DND-41 (cell line): ENCODE measurements at places on chromosomes 2 and 18.

- DNase-seq = no peak
Observed at GRCh38 chr2:208386541-208386940, 20.1 kb upstream of the PTH2R start.

DNA sequence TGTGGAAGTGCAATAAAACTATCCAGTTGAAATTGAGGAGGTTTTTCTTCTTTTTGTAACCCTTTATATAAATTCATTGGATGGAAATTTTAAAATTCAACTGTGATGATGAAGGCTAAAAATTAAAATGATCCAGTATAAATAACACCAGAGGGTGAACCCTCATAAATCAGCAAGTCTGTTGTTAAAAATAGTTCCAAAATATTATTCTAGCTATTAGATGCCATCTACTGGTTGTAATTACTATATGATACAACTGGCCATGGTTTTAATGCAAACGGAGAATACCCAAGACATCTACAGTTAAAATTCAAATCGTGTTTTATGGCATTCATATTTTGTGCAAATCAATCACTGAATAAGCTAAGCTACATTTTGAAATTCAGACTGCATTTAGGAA is 53.8 kb downstream of the TMEM200C start:
- no peak for DNase-seq

DNA sequence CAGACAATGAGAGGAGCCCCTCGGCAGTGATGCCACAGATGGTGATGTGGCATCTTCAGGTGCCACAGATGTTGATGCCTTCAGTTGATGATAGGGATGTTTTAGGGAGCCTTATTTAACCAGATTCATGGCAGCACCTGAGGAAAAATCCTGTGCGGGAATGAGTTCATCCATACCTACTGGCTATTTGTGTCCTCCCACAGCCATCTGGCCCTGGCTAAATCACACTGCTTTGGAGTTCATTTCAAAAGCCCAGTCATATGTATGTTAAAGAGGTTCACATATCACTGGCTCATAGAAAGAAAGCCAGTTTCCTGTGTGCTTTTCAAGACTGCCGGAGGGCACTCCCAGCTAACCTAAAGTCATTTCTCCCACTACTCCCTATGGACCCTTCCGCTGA is 131.3 kb downstream of the MCFD2 start:
- DNase-seq = no peak

GRCh38 chr18:48622911-48623431 is 84.1 kb downstream of the CTIF start:
- no peak for DNase-seq

DNA sequence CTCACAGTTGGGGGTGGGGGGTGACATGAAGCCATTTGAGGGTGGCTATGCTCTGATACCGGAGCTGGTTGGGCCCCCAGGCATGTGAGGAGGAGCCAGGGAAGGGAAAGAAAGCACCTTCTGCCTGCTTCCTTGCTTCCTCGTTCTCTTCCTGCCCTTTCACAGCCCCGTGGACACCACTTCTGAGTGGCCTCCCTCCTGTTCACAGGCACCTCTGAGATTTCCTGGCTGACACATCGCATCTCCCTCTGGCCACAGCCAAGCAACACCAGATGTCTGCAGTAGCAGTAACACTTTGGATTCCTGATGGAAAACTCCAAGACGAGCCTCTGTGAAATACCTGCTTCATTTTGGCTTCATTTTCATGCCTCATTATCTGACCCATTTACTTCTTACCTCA is 64.7 kb upstream of the ST3GAL5 start:
- no peak for DNase-seq

DNA sequence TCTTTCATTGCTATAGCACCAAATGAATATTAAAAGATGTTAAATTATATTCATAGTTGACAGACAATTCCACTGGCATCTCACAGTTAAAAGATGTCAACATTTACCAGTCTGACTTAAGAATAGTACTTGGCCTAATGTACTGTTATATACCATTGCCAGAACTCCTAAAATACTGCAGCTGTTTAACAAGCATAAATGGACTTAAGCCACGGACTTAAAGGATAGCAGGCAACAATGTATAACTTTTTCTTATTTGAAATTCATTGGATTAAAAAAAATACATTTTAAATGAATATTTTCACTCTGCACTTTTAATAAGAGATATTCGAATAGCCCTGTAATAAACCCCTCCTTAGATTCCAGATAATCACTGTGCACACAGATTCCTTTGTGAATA is 3.8 kb downstream of the TCF4 start:
- no peak for DNase-seq

- DNase-seq = no peak
Observed at GRCh38 chr18:77016936-77017335, 115.6 kb downstream of the MBP start.

- DNase-seq = no peak
Observed at GRCh38 chr2:146415291-146415690, 1429.5 kb upstream of the ACVR2A start.

- no peak for DNase-seq
Observed at GRCh38 chr2:3460831-3461800, 58.2 kb downstream of the ADI1 start.

DNA sequence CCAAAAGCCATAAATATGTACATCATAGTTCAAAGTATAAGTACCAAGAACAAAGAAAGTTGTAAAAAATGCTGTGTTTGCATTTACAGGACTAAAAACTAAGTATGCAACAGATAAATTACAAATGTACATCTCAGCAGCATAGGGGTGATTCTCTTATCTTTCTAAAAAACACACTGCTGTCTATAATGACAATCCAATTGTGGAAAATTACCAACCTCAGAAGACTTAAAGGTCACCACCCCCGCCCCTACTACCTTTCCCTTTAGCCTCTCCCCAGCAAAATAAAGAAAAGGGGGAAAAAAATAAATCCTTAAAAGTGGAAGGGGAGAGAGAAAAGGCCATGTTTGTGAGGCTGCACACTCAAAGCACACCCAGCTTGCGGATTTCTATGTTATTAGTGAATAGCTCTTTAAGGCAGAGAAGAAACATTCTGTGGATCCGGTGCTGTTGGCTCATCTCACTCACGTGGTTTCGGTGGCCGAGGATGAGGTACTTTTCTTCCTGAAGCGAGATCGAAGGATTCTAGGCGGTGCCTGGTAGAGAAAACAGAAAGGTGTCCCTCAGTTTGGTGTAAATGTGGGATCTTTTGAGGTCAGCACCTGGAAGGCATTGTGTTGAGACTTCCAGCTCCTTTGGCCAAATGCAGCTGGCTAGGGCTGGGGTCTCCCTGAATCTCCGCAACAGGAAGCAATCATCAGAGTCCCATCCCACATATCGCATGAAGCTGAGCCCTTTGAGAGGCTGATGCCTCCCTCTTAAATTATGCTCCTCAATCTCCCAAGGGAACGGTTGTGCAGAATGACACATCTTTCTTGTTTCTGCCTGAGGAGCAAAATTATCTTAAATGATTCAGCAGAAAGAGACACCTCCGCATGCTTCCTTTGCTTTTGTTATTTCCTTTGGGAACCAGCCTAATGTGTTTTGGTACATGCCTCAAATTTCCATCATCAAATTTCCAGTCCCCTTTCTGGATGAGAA is 17.6 kb downstream of the MRPL35 start:
- DNase-seq = no peak

- no peak for DNase-seq
Observed at GRCh38 chr2:28098501-28099225, 208.1 kb downstream of the BABAM2 start.

GRCh38 chr2:216596980-216597509 is 36.2 kb upstream of the IGFBP2 start:
- no peak for DNase-seq

GRCh38 chr18:33755931-33756560 is 178.0 kb downstream of the ASXL3 start:
- no peak for DNase-seq

- no peak for DNase-seq
Observed at GRCh38 chr2:233051241-233052149, 8.6 kb upstream of the INPP5D start.

GRCh38 chr18:574149-574860 is 5.9 kb upstream of the CETN1 start:
- DNase-seq = no peak

- DNase-seq = no peak
Observed at GRCh38 chr2:240624950-240625621, at the start of gene GPR35. GPR35 (plus strand) TSS chr2:240625480; CDS start chr2:240629953, 4,473 bp downstream.

- DNase-seq = no peak
Observed at GRCh38 chr2:207041279-207041678, 102.0 kb downstream of the CPO start.

DNA sequence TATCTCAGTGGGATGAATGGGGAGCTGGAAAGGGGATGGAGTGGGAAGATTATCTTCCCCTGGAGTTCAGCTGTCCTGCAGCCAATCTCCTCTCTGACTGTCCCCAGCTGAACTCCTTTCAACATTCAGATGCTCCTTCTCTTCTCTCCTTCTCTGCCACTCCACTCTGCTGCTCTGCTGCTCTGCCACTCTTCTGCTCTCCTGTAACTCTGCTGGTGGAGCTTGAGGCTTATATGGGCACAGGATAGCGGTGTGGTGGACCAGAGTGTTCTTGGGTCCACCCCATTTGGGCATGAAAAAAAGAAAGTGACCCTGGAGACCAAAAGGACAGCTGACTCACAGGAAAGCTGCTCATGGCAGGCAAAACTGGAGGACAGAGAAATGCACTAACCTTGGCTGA is 26.6 kb downstream of the FAHD2B start:
- no peak for DNase-seq

- no peak for DNase-seq
Observed at GRCh38 chr18:14930076-14930475, 182.1 kb downstream of the ANKRD30B start.

- no peak for DNase-seq
Observed at GRCh38 chr2:237862528-237862895, 3.1 kb downstream of the RAMP1 start.

DNA sequence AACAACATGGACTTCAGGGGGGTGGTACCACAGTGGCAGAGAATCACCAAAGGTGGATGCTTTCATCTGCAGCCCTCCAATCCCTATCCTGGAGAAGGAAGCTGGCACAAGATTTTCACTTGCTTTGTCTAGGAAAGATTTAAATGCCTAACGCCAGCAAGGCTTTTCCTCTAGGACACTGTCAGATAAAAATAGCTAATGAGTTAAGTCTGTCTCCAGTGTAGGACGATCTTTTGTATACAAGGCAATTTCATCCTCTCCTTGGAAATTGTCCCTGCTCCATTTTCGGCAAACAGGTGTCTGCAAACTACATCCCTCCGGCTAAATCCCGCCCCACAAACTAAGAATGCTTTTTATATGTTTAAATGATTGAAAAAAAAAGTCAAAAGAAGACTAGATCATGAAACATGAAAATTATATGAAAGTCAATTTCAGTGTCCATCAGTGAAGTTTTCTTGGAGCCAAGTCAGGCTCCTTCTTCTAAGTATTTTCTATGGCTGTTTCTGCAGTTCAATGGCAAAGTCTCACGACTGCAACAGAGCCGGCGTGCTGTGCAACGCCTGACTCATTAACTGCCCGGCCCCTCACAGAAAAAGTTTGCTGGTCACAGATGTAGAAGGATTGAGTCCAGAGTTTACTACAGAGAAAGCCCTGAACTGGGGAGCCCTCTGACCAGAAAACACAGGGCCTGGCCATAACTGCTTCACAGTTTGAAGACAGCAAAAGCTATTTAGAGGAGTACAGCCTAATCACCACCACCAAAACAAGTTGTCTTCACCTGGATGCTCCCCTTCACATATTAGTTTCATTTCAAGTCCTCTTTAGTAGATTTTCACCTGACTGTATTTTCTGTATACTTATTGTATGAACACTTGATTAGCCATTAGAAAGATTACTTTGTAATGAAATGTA is 52.3 kb downstream of the PIEZO2 start:
- no peak for DNase-seq

DNA sequence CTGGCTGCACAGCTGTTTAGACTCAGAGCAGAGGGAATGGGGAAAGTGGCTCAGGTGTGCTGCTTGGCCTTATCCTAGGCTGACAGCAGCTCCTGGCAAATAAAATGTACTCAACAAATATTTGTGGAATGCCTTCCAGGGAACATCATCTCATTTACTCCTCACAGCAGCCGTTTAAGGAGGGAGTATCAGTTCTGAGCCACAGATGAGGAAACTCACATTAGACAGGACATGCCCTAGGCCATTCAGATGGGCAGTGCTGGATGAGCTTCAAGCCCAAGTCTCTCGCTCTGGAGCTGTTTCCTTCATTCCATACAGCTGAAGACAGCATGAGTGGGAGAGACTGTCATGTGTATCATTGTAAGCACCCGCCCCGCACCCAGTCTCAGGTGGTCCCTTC is 129.6 kb upstream of the CNGA3 start:
- DNase-seq = no peak

- DNase-seq = no peak
Observed at GRCh38 chr2:74863802-74864248, 29.9 kb downstream of the HK2 start.

- no peak for DNase-seq
Observed at GRCh38 chr2:62663411-62663810, 42.1 kb upstream of the EHBP1 start.

- DNase-seq = no peak
Observed at GRCh38 chr2:222795450-222796357, 65.1 kb upstream of the ACSL3 start.

DNA sequence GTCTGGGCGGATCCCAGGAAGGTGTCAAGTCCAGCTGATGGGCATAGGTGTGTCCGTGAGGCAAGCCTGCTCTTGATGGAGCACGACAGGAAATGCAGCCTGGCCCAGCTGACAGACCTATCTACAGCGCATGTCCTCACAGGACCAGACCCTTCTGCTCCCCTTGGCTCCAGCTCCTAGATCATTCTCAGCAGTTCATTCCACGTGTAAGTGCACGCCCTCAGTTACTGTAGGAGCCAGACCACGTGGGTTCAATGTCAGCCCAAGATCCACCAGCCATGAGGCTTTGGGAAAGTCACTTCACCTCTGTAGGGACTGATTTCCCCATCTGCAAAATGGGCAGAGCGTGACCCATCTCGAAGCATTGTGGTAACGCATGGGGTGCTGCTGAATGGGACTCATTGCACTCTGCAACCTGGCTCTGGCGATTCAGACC is 47.8 kb downstream of the TMEM17 start:
- DNase-seq = no peak

GRCh38 chr2:219638217-219638947 is 11.0 kb downstream of the SLC4A3 start:
- no peak for DNase-seq

DNA sequence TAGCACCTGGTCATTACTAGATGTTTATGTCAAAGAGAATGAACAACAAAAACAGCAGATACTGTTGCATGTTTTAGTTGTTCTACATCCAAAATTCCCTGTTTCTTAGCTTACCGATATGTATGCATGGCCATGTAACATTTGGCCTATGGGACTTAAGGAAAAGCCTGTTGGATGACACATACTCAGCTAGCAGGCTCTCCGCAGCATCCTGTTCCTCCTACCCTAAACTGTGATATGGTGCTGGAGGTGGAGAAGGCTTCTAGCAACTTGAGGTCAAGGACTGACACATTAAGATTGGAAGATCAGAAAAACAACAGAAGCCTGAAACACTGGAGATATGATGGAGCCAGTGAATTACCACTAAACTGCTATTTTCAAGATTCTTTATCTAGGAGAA is 537.8 kb downstream of the LRRTM4 start:
- no peak for DNase-seq
